SW 1271 (cell line): ENCODE measurements at places on chromosomes 4 and X.

- no peak for DNase-seq
Observed at GRCh38 chr4:3827616-3828492, 61.7 kb downstream of the ADRA2C start.

GRCh38 chrX:15816886-15817285 is 26.6 kb downstream of the ZRSR2 start:
- DNase-seq = no peak

DNA sequence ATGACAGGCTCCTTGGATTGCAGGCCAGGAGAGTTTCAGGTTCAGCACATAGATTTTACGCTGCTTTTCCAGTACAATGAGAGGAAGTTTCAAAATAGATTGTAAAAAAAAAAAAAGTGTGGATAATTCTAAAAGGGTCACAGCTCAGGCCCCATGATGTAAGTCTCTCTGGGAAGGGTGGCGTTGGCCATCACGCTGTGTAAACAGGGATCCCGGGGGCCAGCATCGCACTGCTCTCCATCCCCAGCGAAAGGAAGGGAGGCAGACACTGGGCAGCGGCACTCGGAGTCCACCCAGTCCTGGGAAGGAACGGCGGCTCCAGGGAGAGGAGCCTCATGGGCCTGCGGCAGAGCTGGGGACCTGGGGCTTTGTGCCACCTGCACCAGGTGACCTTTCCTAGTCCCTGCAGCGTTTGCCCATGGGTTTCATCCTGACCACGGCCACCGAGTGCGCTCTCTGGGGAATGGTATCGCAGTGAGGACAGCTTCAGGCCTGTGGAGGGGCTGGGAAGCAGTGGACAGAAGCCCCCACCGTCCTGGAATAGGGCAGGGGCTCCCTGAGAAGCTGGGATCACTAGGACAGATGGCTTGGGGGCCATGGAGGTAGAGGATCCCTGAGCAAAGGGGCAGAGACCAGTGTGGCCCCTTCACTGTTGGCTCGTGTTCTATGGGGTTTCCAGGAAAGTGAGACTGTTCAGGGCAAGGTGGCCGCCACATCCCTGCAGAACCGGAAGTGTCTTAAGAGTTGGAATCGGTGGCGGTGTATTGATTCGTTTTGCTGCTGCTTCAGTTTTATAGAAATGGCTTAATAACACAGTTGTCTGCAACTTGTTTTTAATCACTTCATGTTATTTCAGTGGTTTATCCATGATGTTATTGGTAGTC is 38.9 kb downstream of the RGS12 start:
- no peak for DNase-seq

DNA sequence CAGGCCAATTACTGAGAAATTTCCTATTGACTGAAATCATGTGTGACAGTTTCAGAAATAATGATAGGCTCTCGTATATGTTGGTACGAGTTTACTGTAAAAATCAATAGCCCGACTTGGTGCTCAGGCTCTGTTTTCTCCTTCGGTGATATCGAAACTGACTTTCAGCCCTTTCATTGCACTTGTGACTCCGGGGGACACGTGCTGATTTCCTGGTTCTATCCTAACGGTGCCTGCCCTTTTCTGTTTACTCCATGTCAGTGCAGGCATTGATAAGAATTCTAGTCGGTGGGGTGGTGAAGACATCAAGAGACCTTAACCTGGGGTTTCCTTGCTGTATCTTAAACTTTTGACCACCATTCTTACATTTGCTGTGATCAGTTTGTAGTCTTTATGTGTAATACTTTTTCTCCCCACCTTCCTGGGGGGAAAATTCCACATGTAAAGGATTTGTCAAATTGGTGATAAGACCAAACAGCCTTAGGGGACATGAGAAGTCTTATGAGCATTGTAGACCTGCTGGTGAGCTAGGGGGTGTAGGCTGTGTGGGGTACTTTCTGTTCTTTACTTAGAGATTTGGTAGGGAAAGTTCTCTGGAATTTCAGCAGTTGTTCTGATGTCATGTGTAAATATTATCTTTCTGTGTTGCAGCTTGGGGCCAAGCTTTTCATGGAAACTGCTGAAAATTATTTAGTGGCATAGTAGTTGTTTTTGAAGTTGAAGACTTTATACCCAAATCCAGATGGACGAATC is 52.7 kb downstream of the TMEM131L start:
- DNase-seq = no peak

- DNase-seq = no peak
Observed at GRCh38 chrX:123217077-123217476, 33.0 kb downstream of the GRIA3 start.

DNA sequence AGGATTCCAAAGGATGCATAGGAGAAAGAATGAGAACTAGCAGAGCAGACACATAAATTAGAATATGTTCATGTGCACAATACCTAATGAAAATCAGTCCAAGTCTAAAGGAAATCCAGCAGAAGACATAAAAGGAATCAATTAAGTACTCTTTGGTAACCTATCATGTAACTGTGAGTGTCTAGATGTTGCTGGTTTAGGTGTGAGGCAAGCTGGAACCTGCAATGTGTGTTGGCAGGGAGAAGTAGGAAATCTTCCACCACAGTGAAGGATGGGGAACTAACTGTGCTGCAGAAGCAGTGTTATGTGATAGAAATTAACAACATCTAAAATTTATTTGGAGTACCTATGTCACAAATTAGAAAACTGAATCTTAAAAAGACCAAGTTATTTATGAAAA is 330.8 kb upstream of the DKK2 start:
- no peak for DNase-seq

DNA sequence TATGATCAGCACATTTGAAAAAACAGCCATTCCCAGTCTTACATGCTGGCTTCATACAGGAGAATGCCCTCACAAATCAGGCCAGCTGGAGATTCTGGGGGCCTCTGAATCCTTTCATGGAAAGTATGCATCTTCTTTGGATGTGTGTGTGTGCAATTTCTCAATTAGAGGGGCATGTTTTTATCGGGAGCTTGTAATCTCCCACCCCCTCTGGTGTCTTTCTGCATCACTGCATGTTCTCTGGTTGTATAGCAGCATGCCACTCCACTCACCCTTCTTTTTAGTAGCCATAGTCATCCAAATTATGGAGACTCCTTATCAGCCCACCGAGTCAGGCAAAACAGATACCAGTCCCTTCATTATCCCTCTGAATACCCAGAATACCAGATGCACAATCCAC is 282.2 kb upstream of the SLIT2 start:
- no peak for DNase-seq

- no peak for DNase-seq
Observed at GRCh38 chrX:30039768-30040167, 175.6 kb upstream of the MAGEB2 start.

DNA sequence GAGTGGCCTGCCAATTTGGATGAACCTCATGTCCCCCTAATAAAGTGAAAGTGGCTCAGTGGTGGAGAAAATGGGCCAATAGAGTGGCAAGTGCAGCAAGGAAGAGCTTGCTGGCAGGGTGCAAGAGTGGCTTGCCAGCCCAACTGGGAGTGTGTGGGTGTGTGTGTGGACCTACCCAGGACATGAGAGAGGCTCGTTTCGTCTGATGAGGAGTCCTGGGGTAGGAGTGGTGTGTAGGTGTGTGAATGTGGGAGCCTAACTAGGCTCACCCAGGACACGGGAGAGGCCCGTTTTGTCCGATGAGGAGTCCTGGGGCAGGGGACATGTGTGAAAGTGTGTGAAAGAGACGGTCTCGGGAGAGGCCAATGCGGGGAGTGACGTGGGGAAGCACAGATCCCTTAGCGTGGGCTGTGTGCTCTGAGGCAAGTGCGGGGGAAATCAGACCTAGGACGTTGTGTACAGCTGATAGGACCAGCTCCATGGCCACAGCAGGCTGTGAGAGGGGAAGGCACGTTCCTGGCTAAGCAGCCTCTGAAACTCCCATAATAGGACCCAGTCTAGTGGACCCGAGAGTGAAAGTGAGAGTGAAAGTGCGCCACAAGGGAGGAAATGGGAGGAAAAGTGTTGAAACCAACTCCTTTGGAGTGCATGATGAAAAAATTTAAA is 5.3 kb downstream of the GAGE10 start:
- no peak for DNase-seq

GRCh38 chr4:158778156-158778711 is 9.4 kb downstream of the FNIP2 start:
- no peak for DNase-seq

DNA sequence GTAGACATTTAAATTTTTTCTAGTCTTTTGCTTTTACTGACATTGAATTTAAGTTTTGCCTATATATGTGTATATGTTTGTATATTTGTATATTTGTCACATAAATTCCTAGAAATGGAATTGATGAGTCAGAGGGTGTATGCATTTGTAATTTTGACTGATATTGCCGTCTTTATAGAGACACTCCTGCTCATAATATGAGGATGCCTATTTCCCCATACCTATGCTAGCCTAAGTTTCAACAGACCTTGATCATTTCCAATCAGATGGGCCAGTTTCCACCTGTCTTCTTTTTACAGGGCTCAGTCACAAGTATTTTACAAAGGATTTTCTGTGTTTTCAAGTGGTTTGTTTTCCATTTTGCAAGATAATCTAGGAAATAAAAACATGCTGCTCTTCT is 10.8 kb downstream of the PDLIM5 start:
- DNase-seq = no peak

DNA sequence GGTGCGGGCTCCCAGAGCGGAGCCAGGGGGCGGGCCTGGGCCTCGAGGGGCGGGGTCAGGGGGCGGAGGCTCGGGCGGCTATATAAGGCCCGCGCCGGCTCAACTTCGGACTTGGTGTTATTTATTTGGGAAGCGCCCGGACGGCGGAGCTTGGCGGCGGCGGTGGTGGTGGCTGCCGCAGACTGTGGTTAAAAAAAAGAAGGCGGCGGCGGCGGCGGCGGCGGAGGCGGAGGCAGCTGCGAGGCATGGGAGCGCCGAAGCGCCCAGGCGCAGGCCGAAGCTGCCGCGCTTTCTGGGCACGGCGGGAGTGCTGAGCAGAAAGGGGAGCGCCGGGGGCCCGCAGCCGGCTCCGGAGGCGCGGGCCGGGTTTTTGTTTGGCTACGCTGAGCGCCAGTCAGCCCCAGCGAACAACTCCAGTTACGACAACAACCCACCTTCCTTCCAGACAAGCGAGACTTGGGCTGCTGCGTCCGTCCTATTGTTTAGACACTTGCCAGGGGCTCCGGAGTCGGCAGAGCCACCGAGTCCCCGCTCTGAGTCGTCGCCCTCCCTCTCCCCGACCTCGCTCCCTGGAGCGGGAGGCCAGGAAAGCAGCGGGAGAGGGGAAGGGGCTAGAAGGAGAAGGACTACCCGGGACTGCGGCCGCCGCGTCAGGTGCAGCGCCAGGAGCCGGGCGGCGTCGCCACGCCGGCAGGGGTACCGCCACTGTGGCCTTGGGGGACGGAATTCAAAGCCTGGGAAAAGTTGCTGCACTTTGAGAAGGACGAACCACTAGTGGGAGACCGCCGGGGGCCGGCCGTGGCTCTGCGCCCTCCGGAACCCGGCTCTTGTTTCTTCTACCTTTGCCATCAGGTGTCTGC is at the start of gene SLIT2:
Gene SLIT2 (plus strand): TSS at position 110 of the 860 bp plus-strand sequence. CDS start 1,911 bp downstream, outside the sequence.
- DNase-seq = no peak

DNA sequence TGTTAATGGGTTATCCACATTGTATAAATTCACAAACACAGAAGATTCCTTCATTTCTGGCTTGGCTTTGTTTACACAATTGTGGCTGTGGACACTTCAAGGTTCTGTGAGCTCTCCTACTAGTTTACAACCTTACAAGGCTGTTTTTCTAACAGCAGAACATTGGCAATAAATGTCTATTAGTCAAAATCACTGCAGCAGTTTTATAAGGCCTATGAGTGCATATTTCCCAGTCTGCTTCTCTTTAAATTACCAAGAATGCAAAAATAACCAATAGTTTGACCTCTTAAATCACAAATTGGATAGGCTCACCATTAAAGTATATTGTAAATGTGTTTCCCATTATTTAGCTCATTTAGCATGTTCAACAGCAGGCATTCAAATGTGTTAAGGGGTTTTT is 239.2 kb downstream of the DKK2 start:
- DNase-seq = no peak

GRCh38 chr4:8494983-8495548 is 54.5 kb downstream of the TRMT44 start:
- no peak for DNase-seq

- no peak for DNase-seq
Observed at GRCh38 chr4:2288051-2288541, 26.2 kb upstream of the MXD4 start.

DNA sequence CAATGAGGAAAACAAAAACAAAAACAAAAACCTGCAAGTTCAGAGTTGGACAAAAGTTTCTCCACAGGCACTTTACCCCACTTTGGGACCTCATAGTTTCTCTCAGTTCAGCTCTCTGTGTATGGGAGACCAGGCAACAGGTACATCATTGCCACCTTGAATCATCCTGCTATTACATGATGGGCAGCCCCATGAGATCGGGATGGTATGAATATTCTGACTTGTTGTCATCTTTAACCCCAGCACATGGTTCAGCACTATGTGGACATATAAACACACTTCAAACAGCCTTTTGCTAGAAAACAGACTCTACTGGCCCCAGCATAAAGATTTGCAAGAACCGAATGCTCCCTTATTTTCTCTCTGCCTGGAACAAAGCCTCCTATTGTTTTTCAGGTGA is 176.9 kb upstream of the SCML1 start:
- no peak for DNase-seq

- DNase-seq = no peak
Observed at GRCh38 chr4:79217025-79217424, 108.8 kb downstream of the NAA11 start.

DNA sequence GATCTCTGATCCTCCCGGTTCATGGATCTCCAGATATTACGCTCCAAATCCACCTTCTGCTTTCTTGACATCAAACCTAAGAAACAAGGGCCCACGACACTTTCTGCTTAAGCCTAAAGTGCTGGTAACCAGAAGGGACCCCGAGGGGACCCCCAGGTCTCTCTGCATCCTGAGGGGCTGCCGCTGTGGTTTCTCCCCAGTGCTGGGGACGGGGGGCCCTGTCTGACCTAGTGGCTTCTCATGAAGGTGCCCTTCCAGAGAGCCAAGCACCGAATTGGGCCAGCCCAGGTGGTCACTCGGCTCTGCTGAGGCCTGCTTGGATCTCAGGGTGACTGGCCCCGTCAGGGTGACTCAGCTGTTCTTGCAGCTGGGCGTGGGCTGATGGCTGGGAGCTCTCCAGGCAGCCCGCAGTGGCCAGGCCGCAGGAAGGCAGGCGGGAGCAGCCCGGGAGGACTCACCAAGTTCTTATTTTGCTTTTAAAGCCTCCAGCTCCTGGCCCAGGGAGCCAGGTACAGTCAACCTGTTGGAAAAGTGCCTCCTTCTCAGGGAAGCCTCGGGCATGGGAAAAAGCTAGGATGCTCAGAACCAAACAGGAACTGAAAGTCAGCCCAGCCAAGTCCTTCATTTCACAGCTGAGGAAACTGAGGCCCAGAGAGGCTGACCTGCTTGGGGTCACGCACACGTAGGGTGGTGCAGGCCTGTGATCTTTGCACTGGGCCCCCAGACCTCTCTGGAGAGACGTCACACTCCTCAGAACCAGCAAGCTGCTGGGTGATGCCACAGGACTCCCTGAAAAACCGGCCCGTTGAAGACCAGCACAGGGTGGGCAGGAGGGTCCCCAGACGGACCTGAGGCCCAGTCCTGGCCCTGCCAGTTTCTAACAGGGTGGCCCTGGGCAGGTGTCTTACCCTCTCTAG is 16.7 kb downstream of the BLOC1S4 start:
- DNase-seq = no peak
